Activated T-cell treated with anti-CD3 and anti-CD28 coated beads, Interleukin-2, amount 50 U/mL, for 72 hours (primary cell): ENCODE measurements at places on chromosomes 7 and 10.
A peak's percentile ranks its signal among the peaks of the same experiment; 100 is the strongest.

GRCh38 chr10:62632071-62632809 lies 172.3 kb upstream of the ADO start:
- DNase-seq, result peak; percentile 33

- no peak for DNase-seq
These were observed 628.3 kb upstream of the IGFBP3 start for GRCh38 chr7:46549347-46549746.

- DNase-seq, result no peak
These were observed 1050.6 kb downstream of the NRG3 start for GRCh38 chr10:82925547-82925946.

GRCh38 chr10:44186150-44186549 lies 198.7 kb downstream of the CXCL12 start:
- DNase-seq, result no peak

DNA sequence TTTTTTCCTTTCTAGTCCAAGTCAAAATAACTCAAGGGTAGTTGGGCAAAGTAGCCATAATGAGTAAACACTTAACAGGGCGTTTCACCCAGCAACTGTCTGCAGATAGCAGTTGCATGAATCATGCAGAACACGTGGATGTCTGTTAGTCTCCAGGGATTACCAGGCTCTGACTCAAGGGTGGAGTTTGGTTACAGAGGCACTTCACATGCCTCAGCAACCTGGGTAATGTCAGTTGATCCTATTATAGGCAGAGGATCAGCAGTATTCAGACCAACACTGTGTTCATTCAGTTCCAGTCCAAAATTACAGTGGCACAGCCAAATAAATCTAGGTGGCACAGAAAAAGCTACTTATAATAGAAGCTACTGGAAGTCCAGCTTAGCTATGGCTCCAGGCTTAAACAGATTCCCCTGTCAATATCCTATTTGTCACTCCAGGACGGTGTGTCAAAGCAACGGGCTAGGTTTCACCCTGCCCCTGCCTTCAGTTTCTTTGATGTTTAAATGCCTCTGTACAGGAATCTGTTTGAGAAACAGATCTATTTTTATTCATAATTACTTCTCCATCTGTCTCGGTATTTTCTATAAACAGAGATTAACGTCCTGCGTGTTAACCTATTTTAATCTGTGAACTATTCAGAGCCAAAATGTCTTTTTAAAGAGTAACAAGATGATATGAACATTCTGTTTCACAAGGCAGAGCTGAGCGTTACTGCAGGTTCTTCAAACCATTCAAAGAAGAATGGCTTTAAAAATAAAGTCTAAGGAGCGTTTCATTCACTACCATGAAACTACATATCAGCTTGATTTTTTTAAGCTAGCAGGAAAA lies 162.6 kb upstream of the AKR1E2 start:
- DNase-seq, result peak; percentile 38

DNA sequence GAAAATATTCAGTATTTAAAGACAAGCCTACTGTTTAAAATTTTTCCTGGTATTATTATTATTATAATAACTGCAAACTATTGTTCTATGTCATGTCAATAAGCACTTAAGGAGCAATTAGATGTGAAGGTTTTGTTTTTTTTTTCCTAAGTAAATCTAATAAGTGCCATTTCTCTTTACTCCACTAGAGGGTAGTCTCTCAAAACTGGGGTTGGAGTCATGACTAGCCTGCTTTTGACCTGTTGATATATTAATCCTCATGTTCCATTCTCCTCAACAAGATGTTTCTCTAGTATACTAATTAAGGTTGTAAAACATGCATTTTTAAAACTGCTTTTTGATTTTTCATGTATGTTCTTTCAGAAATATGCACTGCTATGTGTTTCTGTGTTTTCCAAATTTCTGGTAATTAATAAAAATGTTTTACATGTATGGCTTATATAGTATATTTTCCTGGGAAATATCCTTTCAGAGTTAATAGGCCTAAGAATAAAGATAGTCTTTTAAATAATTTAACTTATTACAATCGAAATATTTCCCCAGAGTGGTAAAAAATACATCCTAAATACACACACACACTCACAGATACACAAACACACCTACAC lies 1.0 kb upstream of the LRRN3 start:
- DNase-seq, result no peak

DNA sequence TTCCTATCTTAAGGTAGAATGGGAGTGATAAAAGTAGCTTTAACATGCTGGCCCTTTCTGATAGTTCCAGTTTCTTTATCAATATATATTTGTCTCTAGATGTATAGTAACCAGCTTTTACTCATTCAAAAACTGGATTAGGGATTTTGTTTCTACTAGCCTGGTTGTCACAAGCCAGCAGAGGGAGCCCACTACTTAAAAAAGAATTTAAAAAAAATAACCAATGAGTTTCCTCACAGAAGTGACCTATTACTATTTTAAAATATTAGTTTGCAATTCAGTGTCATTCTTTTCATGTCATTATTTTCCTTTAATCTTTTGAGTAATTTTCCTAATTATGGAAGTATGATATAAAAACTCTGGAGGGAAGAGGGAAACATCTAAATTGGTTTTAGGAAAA lies 142.1 kb downstream of the PHTF2 start:
- DNase-seq, result no peak

DNA sequence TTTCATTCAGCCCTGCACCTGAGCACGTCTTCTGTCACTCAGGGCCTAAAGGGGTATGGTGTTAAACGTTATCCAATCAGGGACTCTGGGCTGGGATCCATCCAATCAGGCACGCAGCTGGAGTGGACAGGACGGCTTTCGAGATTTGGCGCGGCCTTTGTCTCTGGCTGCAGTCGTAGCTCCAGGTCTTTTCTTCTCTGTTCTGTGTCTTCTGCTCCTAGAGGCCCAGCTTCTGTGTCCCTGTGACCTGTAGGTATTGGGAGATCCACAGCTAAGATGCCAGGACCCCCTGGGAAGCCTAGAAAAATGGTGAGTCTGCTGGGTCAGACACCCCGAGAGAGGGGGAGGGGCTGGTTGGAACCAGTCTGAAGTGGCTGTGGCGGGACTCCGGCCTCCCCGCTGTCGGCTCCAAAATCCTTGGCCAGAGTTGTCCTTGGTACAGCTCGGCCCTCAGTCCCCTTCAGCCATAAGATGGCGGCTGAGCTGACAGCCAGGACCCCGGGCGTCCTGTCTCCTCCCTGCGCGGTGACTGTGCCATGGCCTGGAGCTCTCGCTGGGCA lies 11.7 kb upstream of the ZNF680 start:
- DNase-seq, result no peak

GRCh38 chr10:89458291-89458690 lies 43.9 kb downstream of the IFIT5 start:
- DNase-seq, result no peak

- no peak for DNase-seq
These were observed 76.0 kb upstream of the PDGFA start for GRCh38 chr7:595621-596010.

GRCh38 chr10:77474386-77474785 lies 163.2 kb downstream of the KCNMA1 start:
- no peak for DNase-seq

- no peak for DNase-seq
These were observed 199.7 kb downstream of the IMMP2L start for GRCh38 chr7:111362506-111363054.

- DNase-seq, result no peak
These were observed 167.5 kb upstream of the PODXL start for GRCh38 chr7:131723926-131724325.

DNA sequence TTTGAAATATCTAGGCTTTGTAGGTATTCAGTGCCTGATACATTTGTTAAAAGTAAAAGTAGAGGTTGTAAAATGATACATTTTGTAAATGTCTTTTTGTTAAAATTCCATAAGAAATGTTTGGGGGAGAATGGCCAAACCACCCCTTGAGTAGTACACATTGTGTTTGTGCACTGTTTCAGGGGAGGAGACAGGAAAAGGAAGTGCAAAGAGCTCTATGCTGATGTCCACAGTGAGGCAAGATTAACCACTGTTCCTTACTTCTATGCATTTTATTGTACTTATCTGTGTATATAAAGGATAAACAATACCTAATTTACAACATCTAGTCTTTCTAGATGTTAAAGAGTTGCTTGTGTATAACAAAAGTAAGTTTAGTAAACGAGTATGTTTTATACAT lies 7.4 kb upstream of the CYCS start:
- no peak for DNase-seq

- DNase-seq, result no peak
These were observed 609.8 kb upstream of the FOXK1 start for GRCh38 chr7:4072161-4072925.

GRCh38 chr10:75672842-75673241 lies 241.4 kb downstream of the LRMDA start:
- no peak for DNase-seq

GRCh38 chr7:69176841-69177240 lies 421.4 kb upstream of the AUTS2 start:
- no peak for DNase-seq

DNA sequence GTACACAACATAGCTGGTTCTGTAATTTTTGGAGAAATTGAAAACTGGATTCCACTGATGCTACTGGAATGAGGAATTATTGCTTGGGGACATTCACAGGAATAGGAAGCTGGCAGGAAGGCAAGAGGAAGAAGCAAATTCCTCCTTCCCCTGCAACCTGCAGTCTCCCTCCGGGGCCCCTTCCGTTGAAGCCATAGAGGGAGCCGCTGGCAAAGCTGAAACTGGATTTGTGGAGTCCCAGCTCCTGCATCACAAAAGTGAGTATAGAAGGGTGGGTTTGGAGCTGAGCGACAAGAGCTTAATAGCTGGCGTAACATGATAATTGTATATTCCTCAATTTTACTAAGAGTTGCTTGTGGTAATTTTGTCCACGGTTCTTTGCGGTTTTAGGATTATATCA lies 190.8 kb downstream of the ADRA2A start:
- no peak for DNase-seq

DNA sequence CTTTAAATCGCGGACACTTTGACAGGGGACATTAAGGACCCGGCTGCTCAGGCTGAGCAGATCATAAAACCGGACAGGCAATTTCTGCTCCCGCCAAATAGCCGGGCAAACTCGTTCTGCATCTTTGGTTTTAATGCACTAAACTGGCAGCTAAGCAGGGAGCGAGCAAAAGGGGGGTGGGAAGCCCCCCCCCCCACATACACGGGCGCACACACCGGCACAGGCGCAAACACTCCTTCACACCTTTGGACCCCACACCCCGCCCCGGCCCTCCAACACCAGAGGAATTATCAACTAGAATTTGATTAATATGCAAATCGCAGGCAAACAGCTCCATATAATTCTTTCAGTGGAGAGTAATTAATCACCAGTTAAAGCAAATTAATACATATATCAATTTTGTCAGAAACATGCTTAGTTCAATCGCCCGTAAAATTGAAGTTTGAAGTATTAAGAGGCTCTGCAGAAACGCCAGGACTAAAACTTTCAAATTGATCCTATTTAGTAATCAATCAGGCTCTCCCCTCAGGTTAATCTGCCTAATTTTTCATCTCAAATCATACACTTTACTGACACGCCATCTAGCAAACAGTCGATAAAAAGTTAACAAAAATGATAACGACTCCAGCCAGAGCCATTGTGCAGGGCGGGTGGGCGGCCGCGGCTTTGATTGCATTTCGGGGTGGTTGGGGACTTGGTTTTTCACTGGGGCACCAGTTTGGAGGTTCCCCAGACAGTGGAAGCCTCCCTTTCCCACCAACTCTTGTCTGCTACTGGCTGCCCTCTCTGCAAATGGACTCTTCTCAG lies 9.9 kb downstream of the LBX1 start:
- DNase-seq, result no peak

DNA sequence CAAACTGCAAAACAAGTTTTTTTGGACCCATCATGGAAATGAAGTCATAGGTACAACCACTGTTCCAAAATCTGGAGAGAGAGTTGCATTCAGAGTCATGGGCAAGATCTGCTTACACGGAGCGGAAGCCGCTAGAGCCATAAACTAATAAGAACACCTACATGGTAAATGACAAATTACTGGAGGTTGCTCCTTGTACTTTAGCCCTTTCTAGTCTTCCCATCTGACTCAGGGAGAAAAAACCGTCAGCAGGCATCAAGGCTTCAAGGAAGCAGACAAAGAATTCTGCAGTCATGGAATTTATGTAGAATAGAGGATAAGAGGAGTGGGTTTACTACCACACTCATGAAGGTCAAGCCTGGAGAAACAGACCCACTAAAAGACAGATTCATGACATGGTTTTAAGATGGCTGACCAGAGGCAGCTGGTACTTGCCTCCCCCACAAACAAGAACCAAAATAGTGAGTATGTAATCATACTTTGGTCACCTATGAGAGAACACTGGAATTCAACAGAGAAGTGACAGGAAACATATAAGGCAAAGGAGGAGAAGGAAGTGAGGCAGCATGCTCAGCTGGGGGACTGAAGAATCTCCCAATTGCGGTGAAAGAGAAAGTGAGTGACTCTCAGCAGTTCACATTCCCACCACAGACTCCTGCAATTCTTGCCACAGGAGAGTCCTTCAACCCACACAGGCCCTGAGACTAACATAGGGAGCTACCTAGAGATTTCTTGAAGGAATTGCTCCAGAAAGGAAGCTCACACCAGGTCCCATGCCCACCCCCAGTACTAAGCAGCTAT lies 42.4 kb upstream of the ASAH2 start:
- DNase-seq, result no peak

- no peak for DNase-seq
These were observed 12.6 kb upstream of the DYNC2I1 start for GRCh38 chr7:158843771-158844170.

- DNase-seq, result no peak
These were observed 185.2 kb upstream of the VIPR2 start for GRCh38 chr7:159329818-159330378.

- no peak for DNase-seq
These were observed 21.4 kb downstream of the PRSS2 start for GRCh38 chr7:142792129-142792528.

DNA sequence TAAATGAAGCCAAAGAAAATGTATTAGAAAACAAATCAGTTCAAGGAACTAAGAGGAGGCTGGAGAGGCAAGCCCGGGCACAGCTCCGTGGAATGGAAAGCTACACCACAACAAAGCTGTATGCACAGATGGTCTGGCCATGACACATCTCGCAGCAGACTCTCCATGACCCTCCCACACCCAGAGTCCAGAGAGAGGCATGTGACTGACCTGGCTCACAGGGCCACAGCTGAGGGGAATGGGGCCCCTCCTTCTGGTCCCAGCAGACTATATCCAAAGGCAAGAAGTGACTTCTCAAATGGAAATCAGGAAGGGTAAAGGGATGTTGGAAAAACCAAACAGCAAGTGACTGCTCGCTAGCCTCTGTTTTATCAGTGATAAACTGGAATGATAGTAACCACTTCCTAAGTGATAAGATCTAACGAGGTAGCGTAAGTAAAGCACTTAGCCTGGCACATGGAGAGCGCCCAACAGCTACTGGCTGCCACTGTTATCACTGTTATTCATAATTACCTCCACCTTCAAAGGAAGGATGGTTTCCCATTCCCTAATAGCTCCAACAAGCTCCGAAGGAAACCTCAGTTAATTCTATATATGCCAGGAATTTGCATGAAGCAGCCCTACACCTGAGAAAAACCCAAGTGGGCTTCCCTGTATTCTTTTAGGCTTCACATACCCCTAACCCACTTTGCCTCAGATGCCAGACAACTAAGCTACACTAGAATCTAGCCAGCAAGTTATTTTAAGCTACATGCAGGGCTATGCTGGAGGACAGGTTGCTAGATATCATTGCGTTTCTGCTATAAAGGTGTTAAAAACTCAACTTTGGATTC lies 8.4 kb downstream of the OSBPL3 start:
- DNase-seq, result peak; percentile 21
